HL-60 (cell line): ENCODE measurements at places on chromosomes 1 and 21.
A peak's percentile ranks its signal among the peaks of the same experiment; 100 is the strongest.

DNA sequence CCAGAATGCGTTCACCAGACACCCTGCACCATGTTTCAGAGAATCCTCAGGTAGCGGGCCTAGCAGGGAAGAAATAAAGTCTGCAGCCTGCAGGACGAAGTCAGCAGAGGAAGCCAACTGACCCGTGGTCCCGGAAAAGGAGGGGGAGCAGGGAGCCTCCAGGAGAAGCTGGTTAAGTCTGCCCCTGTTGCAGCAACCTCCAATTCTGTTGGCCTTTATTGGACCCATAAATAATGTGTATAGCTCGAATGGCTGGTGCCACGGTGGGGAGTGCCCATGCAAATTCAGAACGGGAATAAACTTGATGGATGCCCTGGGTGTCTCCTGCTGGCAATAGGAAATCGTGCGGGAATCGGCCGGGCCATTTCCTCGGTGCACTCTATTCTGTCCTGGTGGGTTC, 254.1 kb downstream of the AJAP1 start:
- no peak for DNase-seq

- no peak for DNase-seq
Observed at GRCh38 chr1:158122833-158123388, 57.8 kb upstream of the CD1D start.

DNA sequence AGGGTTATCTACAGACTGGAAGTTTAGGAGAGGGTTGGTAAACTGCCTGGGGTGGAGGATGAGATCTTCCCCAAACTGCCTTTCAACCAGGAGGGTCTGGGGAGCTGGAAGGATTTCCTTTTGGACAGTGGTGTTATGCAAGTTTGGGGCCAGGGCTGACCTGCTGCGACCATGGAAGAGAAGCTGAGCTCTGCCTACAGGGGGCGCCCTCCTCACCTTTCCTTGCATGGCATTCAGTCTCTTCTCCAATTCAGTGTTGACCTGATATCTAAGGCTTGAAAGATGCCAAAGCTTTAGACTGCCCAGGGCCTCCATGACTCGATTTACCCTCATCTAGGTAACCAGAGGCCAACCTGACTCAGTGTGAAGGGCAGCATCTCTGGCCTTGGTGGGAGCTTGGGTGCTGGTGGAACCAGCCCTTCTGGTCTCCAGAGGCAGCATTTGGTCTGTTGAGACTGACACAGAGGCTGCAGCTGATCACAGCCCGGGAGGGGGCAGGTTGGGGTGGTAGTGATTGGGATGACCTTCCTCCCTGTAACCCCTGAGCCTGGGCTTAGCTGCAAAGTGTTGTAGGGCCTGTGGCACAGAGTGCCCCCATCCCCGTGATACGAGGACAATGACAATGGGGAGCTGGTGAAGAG, 170.0 kb downstream of the GRIK3 start:
- peak; percentile 6 for DNase-seq

- no peak for DNase-seq
Observed at GRCh38 chr21:14308234-14308633, 74.7 kb downstream of the HSPA13 start.

DNA sequence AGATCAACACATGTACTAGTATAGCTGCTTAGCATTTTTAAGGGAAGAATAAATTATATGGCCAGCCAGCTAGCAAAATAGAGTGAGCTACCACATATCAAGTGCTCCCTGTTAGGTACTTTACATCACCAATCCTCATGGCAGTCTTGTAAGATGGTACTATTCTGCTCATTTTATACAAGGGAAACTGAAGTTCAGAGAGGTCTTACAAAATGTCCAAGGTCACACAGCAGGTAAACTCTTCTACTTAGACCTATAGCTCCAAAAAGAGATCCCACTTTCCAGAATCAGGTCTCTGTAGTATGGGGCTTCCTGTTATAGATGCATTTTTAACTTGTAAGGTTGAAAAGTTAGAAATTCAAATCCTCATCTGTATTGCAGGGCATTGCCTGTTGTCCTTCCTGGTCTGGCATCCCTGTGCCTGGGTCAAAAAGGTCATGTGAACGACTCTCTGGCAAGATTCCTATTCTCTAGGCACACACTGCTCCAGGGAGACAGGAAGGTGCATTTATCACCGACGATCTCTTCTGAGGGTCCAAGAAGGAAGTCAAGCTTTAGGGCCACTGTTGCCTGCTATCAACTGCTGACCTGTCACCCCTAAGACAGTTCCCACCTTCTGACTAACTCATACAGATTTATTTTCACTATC, 41.1 kb downstream of the TRIT1 start:
- DNase-seq = no peak
